Spleen (tissue), 13 donors: ENCODE measurements at places on chromosomes 13 and 19. TPM values are rescaled to one million over a fixed set of nuclear protein-coding genes. Genes with fewer than 3 reads are reported as not detected.

- DNase-seq: no peak
Observed at GRCh38 chr13:48126944-48127830, 32.3 kb upstream of the MED4 start.

GRCh38 chr19:45505996-45506245 is 1.4 kb upstream of the VASP start:
- DNase-seq: no peak

DNA sequence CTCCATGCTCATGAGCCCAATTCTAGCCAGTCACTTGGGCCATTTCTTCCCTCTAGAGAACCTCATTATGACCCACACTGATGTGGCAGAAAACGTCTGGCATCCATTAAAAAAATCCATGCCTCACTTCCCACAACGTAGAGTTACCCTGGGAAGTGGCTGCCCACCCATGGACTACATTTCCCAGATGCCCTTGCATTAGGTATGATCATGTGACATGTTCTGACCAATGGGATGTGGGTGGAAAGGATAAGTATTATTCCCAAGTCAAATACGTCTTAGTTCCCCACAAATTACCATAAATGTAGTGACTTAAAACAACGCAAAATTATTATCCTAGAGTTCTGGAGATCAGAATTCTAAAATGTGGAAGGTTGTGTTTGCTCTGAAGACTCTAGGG is 47.9 kb upstream of the ZNRF4 start:
- DNase-seq: no peak

Gene POU2F2
- 34.7 TPM for total RNA-seq

Gene DOCK6
- total RNA-seq: 68.1 TPM

- peak; percentile 91 for DNase-seq
Observed at GRCh38 chr19:41531438-41532311, 44.3 kb upstream of the CEACAM21 start.

DNA sequence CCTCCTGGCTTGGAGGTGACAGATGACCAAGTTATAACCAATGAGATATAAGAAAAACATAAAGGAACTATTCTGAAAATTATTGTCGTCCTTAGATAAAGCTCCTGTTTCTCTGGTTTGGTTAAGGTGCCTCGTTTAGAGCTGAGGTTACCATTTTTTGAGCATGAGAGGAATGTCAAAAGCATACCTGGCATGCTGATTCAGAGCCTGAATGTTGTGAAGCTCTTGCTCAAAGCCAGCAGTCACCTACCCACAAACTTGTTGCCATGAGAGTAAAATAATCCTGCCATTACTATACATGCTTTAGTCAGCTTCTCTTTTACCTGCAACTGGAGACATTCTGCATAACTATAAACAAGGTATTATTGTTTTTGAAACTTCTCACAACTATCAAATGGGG is 1116.2 kb downstream of the DIAPH3 start:
- DNase-seq: no peak

DNA sequence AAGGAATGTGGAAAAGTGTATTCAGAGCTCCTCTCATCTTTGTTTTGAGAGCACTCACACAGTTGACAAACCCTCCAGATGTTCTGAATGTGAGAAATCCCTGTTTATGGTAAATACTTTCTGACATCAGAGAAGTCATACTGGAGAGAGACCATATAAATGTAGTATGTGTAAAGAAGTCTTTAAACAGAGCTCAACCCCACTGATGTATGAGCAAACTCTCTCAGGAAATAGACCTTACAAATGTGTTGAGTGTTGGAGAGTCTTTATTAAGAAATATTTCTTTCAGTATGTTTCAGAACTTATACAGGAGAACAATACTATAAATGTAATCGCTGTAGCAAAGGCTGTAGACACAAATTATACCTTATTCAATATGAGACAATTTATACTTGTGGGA is 15.7 kb upstream of the ZNF329 start:
- no peak for DNase-seq

DNA sequence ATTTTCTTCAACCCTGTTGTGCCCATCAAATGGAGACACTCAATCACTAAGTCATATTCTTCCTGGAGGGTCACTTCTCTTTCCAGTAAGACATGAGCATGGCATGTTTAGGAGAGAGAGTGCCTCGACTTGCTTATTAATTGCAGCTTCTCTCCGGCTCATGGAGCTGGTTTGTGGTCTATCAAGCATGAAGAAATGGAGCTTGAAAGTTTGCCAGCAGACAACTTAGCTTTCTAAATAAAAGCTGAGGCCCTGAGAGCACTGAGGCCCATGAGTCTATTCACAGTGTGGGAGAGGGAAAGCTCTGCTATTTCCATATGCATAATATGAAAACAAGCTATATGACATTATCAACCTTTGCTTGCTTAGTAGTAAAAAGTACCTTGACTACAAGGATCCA is 378.5 kb downstream of the FGF9 start:
- no peak for DNase-seq

Gene KMT5C
- 12.3 TPM for total RNA-seq

Gene SETDB2
- 26.7 TPM for total RNA-seq

DNA sequence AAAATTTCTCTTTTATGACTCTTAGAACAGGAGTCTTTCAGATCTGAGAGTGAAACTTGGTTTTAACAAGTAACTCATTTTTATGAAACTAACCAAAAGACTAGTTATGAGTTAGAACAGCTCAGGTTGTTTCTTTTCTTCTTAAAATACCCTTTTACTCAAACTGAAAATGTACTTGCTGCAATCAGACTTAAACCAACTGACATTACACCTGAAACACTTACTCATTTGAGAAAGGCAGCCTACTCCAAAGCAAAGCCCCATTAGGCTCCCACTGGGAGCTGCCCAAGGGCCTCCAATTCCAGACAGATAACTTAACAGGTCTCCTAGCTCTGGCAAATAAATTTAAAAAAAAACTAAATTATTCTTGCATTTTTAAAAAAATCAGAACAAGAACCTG is 3.6 kb downstream of the FOXO1 start:
- no peak for DNase-seq

DNA sequence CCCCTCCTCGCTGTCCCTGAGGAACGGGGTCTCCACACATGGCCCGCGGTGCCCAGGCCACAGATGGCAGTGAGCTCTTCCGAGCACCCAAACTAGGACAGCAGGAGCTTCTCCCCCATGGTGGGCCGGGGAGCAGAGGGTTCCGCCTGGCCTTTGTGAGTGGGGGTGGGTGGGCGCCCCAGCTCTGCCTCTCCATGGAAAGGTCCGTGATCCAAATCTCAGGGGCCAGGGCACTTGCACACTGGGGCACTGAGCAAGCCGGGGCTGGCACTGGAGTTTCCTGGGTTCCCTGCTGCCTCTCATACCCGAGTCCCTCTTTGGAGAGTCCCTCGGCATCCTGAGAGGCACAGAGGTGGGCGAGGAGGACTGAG is 2.2 kb upstream of the DIRAS1 start:
- no peak for DNase-seq

DNA sequence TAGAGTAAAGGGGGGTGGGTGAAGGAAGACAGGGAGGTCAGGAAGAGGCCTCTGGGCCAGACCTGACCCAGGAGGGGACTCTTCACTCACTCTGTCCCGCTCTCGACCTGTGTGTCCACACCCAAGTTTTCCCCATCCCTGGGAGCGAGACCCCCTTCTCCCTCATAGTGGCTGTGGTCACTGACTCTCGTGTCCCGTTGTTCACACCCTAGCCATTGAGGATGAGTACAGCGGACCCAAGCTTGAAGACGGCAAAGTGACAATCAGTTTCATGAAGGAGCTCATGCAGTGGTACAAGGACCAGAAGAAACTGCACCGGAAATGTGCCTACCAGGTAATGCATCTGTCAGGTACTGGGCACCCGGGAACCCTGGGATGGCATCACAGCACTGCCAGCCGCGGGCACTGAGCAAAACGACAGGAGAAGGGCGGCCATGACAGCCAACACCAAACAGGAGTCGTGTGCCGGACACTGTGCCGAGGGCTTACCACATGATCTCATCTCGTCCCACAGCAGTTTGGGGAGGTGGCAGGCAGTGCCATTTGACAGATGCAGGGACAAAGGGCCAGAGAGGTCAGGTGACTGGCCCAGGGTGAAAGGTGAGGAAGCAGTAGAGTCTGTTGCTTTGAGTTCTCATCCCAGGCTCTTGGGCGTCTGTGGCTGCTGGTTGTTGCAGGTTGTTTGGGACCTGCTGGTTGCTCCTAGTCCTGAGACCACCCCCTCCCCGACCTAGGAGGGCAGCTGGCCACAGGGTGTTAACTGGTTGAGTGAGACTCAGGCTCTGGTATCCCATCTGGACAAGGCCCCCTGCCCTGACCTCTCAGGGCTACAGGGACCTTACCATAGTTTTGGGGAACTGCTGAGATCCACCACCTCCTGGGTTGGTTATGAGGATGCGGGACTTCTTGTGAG is 29.6 kb downstream of the PPP5C start:
- no peak for DNase-seq

Gene PSG3
- total RNA-seq: not detected

DNA sequence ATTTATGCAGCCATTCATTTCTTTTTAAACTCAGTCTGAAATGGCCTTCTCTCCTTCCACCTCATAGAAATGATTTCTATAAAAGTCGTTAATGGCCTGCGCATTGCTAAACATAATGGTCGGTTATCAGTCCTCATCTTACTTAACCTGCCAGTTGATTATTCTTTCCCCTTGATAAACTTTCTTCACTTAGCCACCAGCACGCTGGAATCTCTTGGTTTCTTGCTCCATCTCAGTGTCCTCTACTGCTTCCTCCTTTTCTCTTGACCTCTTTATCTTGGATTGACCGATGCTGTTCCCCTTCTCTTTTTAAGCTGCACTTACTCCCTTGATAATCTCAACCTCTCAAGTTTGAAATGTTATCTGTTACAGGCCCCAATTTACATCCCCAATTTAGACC is 12.2 kb upstream of the CLC start:
- DNase-seq: no peak

- DNase-seq: no peak
Observed at GRCh38 chr13:32059511-32059984, 28.0 kb downstream of the FRY start.

Gene CYP4F8
- total RNA-seq: not detected

Gene SLC25A41
- not detected for total RNA-seq
